ENCODE measurements at places on chromosomes 7 and 10.

DNA sequence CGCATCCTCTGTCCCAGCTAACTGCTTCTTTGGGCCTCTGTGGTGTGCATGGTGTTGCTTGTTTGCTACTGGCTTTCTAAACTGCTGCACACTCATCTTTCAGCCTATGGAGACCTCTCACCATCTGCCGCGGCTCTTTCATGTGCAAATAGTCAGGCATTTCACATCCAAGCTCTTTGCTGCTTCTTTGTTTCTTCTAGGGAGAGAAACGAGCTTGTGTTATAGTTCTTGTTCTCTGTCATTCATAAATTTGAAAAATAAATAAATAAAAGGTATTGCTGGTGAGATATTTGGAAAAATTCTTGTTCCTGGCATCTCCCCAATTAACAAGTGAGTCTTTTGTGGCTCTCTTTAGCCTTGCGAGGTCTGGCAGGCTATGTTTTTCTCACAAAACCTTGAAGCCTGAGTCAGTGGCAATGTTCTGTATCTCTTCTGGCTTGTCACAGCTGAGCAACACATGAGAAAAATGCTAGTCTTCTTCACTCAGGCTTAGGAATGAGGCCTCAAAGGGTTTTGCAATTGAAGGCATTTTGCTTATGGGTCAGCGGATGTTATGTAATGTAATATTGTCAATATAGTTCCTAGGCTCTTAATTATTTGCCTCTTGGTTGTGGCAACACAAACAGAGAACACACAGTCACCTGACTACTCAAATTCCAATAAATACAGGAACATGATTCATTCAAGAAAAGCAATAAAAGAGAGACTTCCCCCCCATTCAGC is 274.0 kb downstream of the FRMD4A start:
- no peak for DNase-seq

DNA sequence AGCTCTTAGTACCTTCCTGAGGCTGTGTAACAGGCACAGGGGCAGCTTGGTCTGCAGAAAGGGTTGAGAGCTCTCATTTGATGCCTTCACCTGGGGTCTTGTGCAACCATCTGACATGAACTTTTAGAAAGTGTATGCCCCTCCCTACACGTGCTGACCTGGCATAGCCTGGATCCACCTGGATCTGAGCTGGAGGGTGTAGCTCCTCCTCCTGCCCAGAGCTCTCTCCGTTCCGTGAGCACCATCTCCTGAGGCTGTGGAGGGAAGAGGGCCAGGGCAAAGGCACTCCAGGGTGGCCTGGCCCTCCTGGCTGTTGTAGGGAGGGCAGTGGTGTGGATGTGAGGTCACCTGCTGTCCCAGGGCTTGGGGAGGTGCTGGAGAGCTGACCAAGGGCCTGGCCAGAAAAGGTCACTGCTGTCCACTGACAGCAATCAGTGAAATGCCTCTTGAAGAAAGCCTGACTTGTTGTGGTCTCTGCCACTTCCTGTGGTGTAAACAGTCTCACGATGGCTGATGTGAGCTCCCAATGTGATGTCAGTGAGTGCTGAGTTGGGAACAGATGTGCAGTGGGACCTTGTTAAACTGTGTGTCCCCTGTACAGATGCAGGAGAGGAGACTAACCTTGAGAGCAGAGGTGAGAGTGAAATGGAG is 23.0 kb downstream of the AMZ1 start:
- DNase-seq, result no peak

DNA sequence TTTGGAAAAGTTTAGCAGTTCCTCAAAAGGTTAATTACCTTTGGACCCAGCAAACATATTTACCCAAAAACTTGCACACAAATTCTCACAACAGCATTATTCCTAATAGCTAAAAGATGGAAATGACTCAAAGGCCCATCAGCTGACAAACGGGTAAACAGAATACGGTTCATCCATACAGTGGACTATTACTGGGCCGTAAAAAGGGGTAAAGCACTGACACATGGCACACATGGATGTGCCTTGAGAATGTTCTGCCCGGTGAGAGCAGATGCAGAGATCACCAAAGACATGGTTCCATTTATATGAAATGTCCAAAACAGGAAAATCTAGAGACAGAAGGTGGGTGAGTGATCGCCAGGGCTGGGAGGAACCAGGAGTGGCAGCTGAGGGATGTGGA is 95.2 kb upstream of the DNAJB6 start:
- DNase-seq, result no peak

DNA sequence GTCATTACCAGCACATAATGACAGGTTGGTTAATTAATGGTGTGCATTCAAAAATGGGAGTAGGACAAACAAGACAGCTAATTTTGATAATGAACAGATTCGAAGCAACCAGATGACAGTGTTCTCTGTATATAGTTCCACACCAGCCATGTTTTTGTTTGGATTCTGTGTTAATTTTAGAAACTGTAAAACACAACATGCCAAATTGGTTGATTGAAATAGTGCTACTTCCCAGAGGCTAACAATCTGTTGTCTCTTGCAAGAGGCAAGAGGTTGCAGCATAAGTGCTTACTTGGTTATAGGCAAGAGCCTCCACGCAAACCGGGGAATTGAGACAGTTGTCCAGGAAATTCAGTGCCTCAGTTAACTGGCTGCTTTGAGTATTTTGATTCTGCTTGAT is 170.2 kb upstream of the HABP2 start:
- DNase-seq, result no peak

DNA sequence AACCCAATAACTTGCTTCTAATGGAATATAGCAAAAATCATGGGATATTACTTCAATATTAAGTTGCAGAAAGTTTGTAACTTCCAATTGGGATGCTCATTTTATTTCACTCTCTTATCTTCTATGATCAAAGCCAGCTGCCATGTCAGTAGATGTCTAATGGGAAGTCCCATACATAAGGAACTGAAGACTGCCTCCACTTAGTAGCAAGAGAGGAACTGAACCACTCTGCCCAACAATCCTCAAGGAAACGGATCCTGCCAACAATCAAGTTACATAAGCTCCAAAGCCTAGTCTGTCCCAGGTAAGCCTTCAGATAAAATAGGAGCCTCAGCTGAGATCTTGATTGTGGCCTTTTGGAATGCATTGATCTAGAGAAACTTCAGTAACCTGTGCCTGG is 431.5 kb upstream of the PCDH15 start:
- no peak for DNase-seq

DNA sequence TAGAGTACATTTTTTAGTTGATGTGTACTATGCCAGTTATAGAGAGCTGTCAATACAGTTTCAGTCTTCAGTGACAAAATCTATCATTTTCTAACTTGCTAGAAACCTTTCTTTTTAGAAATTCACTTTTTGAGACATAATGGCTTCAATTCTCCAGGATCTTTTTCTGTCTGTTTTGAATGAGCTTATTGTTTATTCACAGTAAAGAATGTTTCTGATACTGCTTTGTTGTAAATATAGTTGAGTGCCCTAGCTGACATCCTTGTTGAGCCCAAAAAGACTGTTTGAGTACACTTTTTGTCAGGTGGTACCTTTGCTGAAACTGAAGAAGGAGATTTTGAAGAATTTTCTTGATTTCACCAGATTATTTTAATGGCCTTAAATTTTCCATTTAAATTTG is 139.9 kb downstream of the PPP1R9A start:
- DNase-seq, result no peak

- DNase-seq, result no peak
Observed at GRCh38 chr7:157462419-157462771, 125.6 kb downstream of the DNAJB6 start.

DNA sequence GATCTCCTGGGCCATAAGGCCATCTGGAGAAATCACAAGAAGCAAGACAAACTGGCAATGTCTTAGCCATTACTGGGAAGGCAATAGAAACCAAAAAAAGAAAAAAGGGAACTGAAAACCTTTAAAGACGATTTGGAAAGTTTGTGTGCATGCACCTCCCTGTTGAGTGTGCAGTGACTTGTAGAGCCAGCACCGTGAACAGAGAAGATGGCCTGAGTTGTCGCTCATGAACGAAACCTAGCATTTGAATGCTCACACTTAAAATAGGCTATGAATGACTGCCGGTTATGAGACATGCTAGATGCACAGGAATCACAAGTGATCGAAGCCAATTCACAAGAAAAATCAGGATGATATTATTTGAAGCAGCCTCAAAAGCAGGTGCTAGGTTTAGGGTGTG is 151.3 kb upstream of the ADO start:
- no peak for DNase-seq

GRCh38 chr7:29109358-29109757 is 37.0 kb downstream of the CPVL start:
- DNase-seq, result no peak

GRCh38 chr7:45084901-45085618 is 3.7 kb downstream of the NACAD start:
- DNase-seq, result no peak

DNA sequence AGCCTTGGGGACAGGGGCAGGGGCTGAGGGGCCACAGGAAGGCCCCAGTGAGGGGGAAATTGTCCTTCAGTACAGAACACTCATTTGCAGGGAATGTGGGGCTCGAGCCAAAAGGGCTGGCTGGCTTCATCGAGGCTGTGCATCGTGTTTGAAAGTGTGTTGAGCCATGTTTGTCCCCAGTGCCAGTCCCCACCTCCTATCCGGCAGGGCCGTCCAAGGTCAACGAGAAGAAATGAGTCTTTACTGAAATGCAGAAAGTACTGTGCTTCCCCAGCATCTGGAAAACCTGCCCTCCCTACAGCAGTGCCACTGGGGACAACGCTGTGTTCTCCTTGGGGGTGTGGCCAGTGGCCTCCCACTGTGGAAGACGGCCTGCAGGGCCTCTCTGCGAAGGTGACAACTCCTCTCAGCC is 214.1 kb downstream of the KLF6 start:
- DNase-seq, result no peak

- DNase-seq, result no peak
Observed at GRCh38 chr10:112875476-112876267, 74.4 kb upstream of the TCF7L2 start.

GRCh38 chr10:122492999-122493481 is 31.7 kb downstream of the HTRA1 start:
- no peak for DNase-seq

DNA sequence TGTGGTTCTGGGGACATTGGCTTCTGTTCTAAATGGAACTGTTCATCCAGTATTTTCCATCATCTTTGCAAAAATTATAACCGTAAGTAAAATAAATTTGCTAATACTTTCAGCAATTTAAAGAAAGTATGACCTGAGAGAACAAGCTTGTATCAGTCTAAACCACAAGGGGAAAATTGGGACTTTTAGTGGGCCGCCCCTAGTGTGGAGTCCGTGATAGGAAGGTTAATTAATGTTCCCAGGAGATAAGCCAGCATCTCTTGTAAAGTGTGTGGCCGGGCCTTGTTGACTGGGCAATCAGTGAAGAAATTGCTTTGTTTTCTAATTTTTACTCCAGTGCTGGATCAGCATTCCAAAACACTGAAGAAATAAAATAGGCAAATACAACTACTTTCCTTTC is 83.0 kb downstream of the ABCB5 start:
- DNase-seq, result no peak

GRCh38 chr7:151244196-151244840 is 4.2 kb downstream of the SMARCD3 start:
- DNase-seq, result peak; percentile 71

DNA sequence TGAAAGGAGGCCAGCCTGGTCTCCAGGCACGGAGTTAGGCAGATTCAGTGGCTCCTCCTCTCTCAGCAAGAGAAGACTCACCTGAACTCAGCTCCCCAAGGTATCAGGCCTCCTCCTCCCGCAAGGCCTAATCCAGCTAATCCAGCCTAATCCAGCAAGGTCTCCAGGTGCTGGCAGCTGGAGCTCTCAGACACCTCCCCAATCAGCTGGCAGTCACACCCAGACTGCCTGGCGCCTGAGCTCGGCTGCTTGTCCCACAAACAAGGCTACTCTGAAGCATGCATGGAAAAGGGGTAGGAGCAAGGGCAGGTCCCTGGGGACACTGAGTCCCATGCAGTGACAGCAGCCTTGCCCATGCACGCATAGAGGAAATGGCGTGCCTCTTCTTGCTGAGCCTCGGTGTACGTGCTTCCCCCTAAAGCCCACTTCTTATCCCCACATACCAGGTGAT is 3.3 kb upstream of the OPN4 start:
- DNase-seq, result no peak

- DNase-seq, result peak; percentile 18
Observed at GRCh38 chr10:125000366-125001312, 58.7 kb downstream of the ZRANB1 start.

- DNase-seq, result no peak
Observed at GRCh38 chr10:88278912-88279311, 304.2 kb downstream of the RNLS start.

- DNase-seq, result no peak
Observed at GRCh38 chr7:132532281-132532680, 44.0 kb downstream of the PLXNA4 start.

DNA sequence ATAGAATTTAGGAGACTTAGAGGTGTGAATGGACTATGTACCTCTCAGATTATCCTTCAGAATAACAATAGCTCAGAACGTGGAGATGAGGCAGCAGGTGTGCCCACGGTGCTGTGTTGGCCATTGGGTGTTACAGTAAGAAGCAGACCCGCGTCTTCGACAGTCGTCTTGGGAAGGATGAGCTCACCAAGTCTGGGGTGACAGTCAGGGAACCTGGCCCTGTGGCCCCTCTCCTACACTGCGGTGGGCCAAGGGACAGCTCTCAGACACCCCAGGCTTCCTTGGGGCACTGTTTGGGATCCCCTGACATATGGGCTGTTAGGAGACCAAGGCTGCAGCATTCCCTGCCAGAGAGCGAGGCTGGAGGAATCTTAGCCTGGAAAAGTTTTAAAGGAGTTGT is 88.5 kb downstream of the ACTR3B start:
- no peak for DNase-seq

DNA sequence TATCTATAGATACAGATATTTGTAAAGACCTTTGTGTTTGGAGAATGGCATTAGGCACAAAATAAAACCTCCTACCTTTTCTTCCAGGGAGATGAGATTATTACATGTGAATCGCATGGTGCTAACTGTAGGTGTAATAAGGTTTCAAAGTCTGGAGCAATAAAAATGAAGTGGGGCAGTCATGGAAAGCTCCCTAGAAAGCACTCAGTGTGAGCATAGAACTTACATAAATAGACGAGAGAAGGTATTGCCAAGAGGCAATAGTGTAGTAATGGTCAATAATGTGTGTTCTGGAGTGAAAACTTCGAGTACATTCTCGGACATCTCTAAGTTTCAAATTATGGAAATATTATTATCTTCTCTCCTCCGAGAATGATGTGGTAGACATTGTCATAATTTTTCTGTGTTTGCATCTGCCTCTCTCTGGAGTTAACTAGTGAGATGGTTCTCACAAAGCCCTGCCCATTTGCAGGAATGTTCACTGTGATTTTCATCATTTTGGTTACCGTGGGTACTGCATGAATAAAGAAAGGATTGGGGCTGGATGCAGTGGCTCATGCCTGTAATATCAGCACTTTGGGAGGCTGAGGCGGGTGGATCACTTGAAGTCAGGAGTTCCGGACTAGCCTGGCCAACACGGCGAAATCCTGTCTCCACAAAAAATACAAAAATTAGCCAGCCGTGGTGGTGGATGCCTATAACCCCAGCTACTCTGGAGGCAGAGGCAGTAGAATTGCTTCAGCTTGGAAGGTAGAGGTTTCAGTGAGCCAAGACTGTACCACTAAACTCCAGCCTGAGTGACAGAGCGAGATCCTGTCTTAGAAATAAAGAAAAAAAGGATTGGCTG is 10.6 kb downstream of the VIM start:
- no peak for DNase-seq

Measured in activated CD4-positive, CD25-positive, alpha-beta regulatory T cell treated with anti-CD3 and anti-CD28 coated beads, Interleukin-2, amount 50 U/mL, for 72 hours (primary cell).